ENCODE measurements at places on chromosomes 2 and 18. TPM values are rescaled to one million over a fixed set of nuclear protein-coding genes. Genes with fewer than 3 reads are reported as not detected.
A peak's percentile ranks its signal among the peaks of the same experiment; 100 is the strongest.

Gene CSRNP3
- total RNA-seq, result 0.04 TPM

- H3K4me1 ChIP-seq, result no peaks in the 10 kb centered on the region
- H3K4me3 ChIP-seq, result no peak overlapping the region
- no peak overlapping the region for H3K27ac ChIP-seq
- no peak for DNase-seq
- H3K36me3 ChIP-seq, result no peaks in the 10 kb centered on the region
- no peaks in the 10 kb centered on the region for H3K27me3 ChIP-seq
These were observed 155.3 kb downstream of the TPGS2 start for GRCh38 chr18:36673452-36673851.

- 0 out of 3 replicates have a peak overlapping the region, but pooled peaks have one; percentile 57 for H3K27ac ChIP-seq
- DNase-seq, result peak; percentile 18
- H3K4me3 ChIP-seq, result no peak overlapping the region
- H3K27me3 ChIP-seq, result no peaks in the 10 kb centered on the region
- H3K4me1 ChIP-seq, result peaks cover 4% of the 10 kb centered on the region
These were observed 43.4 kb downstream of the NMS start for GRCh38 chr2:100513650-100514049.

DNA sequence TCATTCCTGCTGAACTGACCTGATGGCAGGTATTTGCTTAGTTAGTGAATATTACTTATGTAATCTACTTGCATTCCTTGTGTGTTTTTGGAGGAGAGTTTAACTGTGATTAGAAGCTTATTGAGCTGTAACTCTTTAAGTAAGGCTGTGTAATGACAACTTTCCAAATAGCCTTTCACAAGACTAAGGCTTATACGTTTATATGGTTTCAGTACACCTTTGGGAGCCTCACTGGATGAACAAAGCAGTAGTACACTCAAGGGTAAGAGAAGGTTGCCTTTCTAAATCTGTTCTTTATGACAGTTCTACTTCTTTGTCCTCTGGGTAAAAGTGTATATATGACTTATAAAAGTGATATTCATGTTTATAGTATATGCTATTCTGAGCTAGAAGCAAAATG lies 4.3 kb downstream of the ITPRID2 start:
- no peak overlapping the region for H3K27ac ChIP-seq
- H3K4me3 ChIP-seq, result no peak overlapping the region
- H3K27me3 ChIP-seq, result no peaks in the 10 kb centered on the region
- no peak for DNase-seq
- peaks cover 70% of the 10 kb centered on the region for H3K36me3 ChIP-seq

DNA sequence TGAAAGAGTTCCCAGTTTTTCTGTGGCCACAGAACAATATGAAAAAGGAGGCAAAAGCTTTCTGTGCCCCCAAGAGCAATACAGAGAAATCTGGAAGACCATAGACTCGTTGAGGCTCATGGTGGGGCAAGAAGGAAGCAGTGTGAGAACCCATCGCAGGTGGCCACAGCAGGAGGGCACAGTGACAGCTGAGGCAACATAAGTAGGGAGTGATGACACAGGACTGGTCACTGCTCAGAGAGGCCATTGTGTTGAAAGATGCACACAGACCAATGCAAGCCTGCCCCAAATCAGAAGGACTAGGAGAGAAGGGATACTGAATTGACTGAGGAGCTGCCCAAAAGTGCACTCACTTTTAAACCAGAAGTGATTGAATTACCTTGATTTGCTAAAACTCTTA lies 483.6 kb downstream of the EPHA4 start:
- no peak overlapping the region for H3K4me3 ChIP-seq
- H3K36me3 ChIP-seq, result no peaks in the 10 kb centered on the region
- no peak overlapping the region for H3K27ac ChIP-seq
- DNase-seq, result no peak
- no peaks in the 10 kb centered on the region for H3K27me3 ChIP-seq

Gene LAMA3
- 0.07 TPM for total RNA-seq

DNA sequence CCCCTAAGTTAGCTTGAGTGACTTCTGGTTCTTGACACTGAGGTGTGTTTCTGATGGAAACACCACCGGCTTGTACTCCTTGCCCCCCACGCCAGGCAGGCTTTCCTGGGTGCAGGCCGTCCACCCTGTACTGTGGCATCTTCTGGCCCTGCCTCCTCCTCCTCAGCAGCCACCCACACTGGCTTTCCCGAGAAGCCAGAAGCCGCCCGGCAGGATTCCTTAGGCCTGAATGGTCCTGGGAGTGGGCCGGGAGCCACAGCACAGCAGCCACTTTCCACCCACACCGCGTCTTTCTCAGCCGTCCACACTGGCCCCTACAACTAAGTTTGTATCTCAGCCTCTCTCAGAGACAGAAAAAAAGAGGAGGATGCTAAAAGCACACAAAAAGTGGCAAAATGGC lies 2.1 kb upstream of the HSBP1L1 start:
- H3K4me1 ChIP-seq, result peaks cover 15% of the 10 kb centered on the region
- H3K27ac ChIP-seq, result no peak overlapping the region
- no peaks in the 10 kb centered on the region for H3K36me3 ChIP-seq
- H3K27me3 ChIP-seq, result no peaks in the 10 kb centered on the region

GRCh38 chr2:127277028-127277427 lies 16.9 kb downstream of the ERCC3 start:
- DNase-seq, result no peak
- no peak overlapping the region for H3K27ac ChIP-seq
- H3K27me3 ChIP-seq, result no peaks in the 10 kb centered on the region
- no peaks in the 10 kb centered on the region for H3K4me1 ChIP-seq
- H3K36me3 ChIP-seq, result peaks cover 91% of the 10 kb centered on the region
